Activated CD8-positive, alpha-beta memory T cell treated with anti-CD3 and anti-CD28 coated beads for 4 hours (primary cell): ENCODE measurements at places on chromosomes 13 and 19.

DNA sequence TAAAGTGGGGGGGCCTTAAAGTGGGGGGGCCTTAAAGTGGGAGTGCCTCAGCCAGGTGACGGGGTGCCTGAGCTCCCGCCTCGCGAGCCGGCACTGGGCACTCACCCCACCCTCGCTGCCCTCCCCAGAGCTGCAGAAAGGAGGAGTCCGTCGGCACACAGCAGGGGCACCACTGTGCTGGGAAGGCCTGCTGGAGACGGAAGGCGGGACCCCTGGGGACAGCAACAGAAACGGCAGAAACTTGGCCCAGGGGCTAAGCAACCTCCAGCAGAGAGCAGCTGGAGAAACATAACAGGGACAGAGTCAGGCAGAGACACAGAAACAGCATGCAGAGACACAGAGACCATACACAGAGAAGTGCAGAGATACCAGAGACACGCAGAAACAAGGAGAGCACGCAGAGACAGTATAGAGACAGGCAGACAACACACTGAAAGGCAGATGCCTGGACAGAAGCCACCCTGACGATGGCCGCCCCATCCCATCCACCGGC lies 7.9 kb downstream of the CFD start:
- DNase-seq, result no peak

DNA sequence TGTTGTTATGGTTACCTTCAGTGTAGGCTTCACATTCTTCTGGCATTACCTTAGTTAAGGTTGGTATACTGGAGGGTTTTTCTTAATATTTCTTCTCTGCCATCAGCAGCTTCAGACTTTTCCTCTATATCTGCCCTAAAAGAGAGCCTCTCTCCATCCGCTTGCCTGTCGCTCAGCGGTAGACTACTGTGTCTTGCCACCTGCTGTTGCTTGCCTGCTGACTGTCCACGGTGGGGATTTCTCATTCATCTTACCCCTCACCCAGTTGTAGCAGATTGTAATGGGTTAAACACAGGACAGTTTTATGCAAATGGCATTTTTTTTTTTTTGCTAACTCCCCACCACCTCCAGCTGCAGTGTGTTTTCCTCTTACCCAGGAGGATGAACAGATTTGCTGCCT lies 577.2 kb downstream of the SLITRK5 start:
- DNase-seq, result no peak

DNA sequence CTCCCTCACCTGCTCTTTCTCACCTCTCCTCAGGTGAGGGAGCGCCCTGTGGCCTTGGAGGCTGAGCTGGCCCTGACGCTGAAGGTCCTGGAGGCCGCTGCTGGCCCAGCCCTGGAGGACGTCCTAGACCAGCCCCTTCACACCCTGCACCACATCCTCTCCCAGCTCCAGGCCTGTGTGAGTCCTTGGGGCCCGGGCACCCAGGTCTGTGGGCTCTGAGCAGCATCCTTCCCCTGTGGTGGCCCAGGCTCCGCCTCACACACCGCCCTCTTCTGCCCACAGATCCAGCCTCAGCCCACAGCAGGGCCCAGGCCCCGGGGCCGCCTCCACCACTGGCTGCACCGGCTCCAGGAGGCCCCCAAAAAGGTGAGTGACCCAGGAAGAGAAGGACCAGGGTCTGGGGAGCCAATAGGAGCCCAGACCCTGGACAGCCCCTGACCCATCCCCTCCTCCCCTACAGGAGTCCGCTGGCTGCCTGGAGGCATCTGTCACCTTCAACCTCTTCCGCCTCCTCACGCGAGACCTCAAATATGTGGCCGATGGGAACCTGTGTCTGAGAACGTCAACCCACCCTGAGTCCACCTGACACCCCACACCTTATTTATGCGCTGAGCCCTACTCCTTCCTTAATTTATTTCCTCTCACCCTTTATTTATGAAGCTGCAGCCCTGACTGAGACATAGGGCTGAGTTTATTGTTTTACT lies 1.9 kb downstream of the IFNL1 start:
- peak; percentile 33 for DNase-seq

GRCh38 chr19:19417046-19417445 lies 11.6 kb downstream of the GATAD2A start:
- DNase-seq, result no peak

- DNase-seq, result no peak
Observed at GRCh38 chr13:76505437-76505836, 380.8 kb downstream of the KCTD12 start.

- no peak for DNase-seq
Observed at GRCh38 chr19:1674293-1674679, 21.9 kb upstream of the TCF3 start.

- DNase-seq, result no peak
Observed at GRCh38 chr19:16462757-16463250, 9.0 kb downstream of the EPS15L1 start.

DNA sequence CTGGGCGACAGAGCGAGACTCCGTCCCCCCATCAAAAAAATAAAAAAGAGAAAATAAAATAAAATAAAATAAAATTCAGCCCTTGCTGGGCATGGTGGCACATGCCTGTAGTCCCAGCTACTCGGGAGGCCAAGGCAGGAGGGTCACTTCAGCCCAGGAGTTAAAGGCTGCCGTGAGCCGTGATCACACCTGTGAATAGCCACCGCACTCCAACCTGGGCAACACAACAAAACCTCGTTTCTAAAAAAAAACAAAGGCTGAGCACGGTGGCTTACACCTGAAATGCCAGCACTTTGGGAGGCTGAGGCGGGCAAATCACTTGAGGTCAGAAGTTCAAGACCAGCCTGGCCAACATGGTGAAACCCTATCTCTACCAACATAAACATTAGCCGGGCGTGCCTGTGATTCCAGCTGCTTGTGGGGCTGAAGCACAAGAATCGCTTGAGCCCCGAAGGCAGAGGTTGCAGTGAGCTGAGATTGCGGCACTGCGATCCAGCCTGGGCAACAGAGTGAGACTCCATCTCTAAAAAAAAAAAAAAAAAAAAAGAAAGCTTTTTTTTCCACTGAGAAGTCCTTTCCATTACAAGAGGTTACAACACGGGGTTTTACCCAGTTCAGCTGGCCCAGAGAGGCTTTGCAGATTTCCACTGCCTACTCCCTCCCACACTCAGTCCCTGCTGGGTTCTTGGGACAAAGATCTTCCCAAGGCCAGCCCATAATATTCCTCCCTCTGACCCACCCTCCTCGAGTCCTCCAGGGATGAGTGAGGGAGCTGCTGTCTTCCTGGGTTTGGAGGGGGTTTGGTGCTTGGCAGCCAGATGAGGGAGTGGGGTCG lies 6.4 kb downstream of the ANGPTL4 start:
- DNase-seq, result no peak

- DNase-seq, result no peak
Observed at GRCh38 chr13:107767119-107767518, 448.2 kb downstream of the LIG4 start.

GRCh38 chr13:112854321-112854720 lies 114.7 kb upstream of the MCF2L start:
- no peak for DNase-seq

- DNase-seq, result no peak
Observed at GRCh38 chr19:12821761-12822160, 12.6 kb downstream of the RTBDN start.

DNA sequence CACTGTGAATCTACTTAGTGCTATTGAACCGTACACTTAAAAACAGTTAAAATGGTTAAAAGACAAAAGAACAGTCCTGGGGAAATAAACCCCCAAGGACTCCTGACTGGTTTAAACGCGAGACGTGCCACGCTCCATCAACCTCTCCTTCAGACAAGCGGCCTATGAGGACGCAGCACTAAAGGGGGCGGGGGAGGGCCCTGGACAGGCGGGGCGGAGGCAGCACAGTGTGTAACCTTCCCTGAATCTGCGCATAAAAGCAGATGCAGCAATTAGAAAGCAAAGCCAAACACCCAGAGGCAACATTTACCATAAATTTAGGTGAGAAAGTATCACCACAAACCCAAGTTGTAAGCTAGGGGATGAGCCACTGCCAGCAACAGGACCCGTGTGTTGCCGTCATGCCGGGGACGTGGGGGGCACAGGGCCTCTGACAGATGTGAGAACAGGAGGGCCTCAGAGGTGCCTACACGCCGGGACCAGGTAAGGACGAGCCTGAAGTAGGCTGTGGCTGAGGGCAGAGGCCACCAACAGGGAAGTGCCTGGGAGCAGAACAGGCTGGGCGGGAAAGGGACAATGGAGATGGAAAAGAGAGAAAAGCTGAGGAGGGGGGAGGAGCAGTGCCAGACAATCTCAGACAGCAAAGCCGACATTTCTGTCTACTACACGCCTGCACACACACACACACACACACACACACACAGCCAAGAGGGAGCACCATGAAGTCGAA lies 15.3 kb upstream of the ADPRHL1 start:
- DNase-seq, result no peak

DNA sequence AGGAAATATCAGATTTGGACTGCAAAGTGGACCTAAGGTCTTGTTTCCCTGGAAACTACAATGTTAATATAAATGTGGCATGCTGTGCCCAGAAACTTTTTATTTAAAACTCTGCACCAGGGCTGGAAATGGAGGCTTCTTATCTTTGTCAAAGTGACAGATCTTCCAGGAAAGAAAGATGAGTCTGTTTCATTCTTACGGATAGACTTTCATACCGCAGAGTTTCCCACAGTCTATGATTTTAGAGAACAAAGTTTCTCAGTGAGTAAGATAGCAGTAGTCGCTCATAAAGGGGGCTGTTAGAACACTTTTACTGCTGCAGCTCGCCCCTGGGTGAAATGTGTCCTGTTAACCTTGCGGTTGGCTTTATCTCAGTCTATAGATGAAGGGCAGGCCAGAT lies 6.7 kb downstream of the CLEC11A start:
- DNase-seq, result no peak

DNA sequence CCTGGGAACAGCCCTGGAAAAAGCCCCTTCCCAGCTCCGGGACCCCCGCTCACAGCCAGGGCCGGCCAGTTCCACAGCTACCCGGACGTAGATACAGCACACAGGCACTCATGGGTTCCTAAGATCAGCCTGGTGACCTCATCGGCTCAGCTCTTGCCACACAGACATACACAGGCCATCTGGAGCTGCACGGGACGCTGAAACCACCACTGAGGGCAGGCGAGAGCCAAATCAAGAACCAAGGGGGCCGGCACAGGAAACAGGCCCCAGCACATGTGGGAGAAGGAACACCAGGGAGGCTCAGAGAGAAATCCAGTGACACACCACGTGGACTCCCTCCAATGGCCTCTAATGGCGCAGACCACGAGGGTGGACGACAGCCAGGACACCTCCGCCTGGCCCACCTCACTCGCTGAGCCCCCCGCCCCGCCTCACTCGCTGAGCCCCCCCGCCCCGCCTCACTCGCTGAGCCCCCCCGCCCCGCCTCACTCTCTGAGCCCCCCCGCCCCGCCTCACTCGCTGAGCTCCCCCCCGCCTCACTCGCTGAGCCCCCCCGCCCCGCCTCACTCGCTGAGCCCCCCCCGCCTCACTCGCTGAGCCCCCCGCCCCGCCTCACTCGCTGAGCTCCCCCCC lies 69.7 kb upstream of the C13orf46 start:
- DNase-seq, result no peak

DNA sequence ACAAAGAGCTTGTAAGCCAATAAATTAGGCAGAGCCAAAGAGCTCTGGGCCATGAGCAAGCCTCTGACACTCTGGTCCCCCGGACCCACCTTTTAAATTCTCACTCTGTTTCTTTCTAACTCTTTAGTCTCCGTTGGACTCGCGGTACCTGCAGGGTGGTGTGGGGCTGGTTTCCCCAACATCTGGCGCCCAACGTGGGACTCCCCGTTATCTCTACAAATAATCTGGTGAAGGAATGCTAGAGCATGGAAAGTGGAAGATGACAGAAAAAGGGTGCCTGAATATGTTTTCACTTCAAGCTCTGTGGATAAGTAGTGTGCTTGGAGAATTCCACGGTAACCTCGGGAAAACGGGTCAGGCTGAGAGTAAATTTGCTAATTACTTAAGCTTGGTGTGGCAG lies 36.5 kb upstream of the CYP2B6 start:
- DNase-seq, result no peak

GRCh38 chr13:22594041-22594440 lies 586.7 kb upstream of the SGCG start:
- DNase-seq, result no peak

DNA sequence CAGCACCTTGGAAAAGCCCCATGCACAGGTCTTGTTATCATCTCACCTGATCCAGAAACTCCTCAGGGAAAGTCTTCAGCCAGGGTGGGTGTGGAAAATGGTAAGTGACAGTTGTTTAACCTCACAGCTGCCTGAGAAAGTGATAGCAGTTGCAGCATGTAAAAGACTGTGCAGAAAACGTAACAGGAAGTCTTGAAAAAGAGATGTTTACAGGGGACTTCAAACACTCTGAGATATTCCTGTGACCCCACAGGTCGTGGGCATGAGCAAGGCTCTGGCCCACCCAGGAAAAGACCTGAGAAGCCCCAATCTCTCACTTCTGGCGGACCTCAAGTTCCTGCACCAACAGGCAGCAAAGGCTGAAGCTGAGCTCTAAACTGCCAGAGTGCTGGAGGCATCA lies 826.9 kb downstream of the UQCRFS1 start:
- no peak for DNase-seq

DNA sequence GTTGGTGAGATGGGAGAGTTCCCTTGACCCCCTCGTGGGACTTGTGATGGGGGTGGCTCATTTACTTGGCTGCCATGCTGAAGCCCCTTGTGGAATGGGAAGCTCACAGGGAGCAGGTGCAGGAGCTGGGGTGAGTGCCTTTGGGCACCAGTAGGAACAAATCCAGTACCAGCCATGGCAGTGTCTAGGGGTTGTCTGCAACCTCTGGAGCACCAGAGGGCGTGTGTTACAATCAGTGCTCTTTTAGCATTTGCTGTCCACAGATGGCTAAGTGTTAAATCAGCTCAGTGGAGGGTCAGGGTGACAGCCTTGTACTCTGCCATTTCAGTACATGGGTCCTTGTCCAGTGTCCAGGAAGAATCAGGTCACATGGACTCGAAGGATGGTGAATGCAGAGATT lies 75.6 kb downstream of the ATP8A2 start:
- DNase-seq, result no peak

DNA sequence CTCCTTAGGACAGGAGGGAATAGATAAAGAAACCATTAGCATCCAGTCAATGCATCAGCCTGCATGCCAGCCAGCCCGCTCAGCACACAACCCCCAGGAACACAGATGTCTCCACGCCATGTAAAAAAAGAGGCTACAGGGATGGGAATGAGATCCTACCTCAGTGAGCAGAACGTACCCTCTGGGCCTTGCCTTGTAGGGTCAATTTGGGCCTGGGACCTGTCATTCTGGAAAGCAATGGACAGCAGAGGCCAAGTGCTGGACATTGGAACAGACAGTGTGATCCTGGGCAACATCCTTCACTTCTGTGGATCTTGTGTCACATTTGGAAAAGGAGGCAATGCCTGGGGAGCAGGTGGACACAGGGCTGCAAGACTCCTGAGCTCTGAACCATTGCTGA lies 26.0 kb downstream of the VSTM2B start:
- DNase-seq, result no peak
